Endothelial cell (in vitro differentiated cells): ENCODE measurements at places on chromosomes 1 and 21. TPM values are rescaled to one million over a fixed set of nuclear protein-coding genes. Genes with fewer than 3 reads are reported as not detected.

The TFF1 gene
- total RNA-seq = not detected

The NFIA gene
- total RNA-seq = 16.2 TPM

DNA sequence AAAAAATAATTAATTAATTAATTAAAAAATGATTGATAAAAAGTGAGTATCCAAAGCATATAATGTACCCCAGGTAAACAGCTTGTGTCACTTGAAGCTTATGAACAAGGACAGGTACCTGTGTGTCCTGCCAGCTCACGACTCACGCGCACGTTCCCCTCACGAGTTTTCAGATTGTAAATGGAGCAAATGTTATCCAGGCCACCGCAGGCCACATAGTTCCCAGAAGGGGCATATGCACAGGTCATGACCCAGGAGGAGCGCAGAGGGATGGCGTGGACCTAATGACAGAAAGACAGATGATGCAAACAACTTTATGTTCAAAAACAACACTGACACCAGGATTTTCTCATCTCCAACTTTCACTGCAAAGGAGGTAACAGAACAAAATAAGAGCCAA is 26.0 kb upstream of the NADK start:
- H3K36me3 ChIP-seq = peaks cover 31% of the 10 kb centered on the region
- H3K4me1 ChIP-seq = no peaks in the 10 kb centered on the region
- DNase-seq = no peak
- H3K4me3 ChIP-seq = peak overlapping the region; percentile 23
- peaks cover 7% of the 10 kb centered on the region for H3K27me3 ChIP-seq
- H3K27ac ChIP-seq = peak overlapping the region; percentile 48

GRCh38 chr1:21072721-21073120 is 104.0 kb downstream of the EIF4G3 start:
- peaks cover 3% of the 10 kb centered on the region for H3K36me3 ChIP-seq
- H3K27ac ChIP-seq = peak overlapping the region; percentile 30
- H3K4me3 ChIP-seq = no peak overlapping the region
- DNase-seq = no peak
- H3K27me3 ChIP-seq = no peaks in the 10 kb centered on the region
- H3K4me1 ChIP-seq = peaks cover 28% of the 10 kb centered on the region

The ATAD3C gene
- total RNA-seq = 2.9 TPM

DNA sequence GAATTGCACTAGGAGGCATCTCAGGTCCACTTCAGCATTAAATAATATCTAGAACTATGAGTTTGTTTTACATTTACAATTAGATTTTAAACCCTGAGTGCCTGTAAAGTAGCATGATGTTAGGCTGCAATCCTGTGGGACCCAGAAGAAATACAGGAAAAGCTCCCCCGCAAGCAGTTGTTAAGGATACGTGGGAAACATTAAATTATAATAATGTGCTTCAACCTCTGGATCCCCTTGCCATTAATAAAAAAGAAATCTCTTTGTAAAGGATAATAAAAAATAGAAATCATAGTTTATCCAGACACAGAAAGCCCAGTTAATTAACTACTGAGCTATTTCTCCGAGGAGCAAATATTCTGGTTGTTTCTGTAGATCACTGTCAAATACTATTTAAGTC is 106.0 kb downstream of the PCNX2 start:
- H3K27ac ChIP-seq = no peak overlapping the region
- H3K4me3 ChIP-seq = no peak overlapping the region
- H3K36me3 ChIP-seq = peaks cover 7% of the 10 kb centered on the region
- DNase-seq = no peak

DNA sequence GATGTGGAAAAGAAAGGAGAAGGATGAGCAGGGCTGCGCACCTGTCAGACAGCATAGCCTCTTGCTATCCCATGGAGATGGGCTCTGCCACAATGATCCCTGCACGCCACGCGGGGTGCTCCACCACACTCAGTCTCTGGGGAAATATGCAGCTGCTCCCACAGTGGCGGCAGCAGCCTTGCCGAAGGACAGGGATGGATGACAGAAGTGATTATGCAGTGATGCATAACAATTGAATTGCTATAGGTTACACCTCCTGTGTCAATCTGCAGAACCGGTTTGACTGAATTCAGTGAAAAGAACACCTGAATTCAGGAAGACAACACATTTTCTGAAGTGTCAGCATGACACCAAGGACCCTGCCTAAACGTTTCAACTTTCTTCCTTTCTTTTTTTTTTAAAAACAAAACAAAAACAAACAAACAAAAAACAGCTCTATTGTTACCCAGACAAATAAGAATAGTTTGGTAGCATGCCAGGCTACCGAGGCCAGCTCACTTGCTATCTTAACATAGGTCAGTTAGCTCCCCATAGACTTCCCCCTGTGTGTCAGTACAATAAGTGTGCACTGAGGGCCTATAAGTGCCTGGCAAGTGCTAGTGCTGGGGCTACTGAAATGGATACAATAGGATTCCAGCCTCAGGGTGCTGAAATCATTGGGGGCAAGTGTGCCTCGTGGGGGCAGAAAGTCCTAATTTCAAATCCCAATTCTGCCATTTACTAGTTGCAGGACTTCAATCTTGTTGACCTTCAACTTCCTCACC is 127.6 kb upstream of the LMO4 start:
- no peak overlapping the region for H3K4me3 ChIP-seq
- peaks cover 6% of the 10 kb centered on the region for H3K27me3 ChIP-seq
- peaks cover 3% of the 10 kb centered on the region for H3K4me1 ChIP-seq

- no peak overlapping the region for H3K4me3 ChIP-seq
- H3K27me3 ChIP-seq = peaks cover 14% of the 10 kb centered on the region
- no peaks in the 10 kb centered on the region for H3K36me3 ChIP-seq
These were observed 3.2 kb downstream of the CITED4 start for GRCh38 chr1:40858856-40859416.

The PCAT6 gene
- total RNA-seq = 2.0 TPM

GRCh38 chr1:69305621-69306020 is 262.1 kb upstream of the LRRC7 start:
- H3K36me3 ChIP-seq = no peaks in the 10 kb centered on the region
- H3K27ac ChIP-seq = no peak overlapping the region
- no peak overlapping the region for H3K4me3 ChIP-seq
